Mesendoderm (in vitro differentiated cells): ENCODE measurements at places on chromosomes 1 and 21.

GRCh38 chr1:226948051-226948450 lies 8.0 kb downstream of the COQ8A start:
- DNase-seq: no peak

DNA sequence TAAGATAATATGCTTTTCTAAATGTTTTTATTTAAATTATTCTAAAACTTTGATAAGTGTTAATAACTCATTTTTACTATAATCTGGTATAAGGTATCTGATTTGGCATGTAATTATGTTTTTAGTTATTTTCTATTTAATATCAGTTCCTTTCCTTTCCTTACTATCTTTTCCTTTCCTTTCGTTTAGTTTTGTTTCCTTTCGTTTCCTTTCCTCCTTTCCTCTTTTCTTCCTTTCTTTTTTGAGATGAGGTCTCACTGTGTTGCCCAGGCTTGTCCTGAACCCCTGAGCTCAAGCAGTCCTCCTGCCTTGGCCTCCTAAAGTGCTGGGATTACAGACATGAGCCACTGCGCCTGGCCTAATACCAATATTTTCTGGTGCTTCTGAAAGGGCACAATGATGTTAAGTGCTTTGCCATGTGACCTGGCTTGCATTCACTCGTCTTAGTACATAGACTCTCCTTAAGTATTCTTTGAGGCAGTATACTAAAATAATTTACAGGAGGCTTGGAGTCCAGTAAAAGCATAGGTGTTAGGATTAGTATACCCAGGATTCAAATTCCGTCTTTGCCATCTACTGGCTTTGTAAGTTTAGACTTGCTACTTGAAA lies 18.7 kb downstream of the MIER1 start:
- no peak for DNase-seq

- no peak for DNase-seq
Observed at GRCh38 chr1:182257369-182258063, 134.1 kb downstream of the GLUL start.

DNA sequence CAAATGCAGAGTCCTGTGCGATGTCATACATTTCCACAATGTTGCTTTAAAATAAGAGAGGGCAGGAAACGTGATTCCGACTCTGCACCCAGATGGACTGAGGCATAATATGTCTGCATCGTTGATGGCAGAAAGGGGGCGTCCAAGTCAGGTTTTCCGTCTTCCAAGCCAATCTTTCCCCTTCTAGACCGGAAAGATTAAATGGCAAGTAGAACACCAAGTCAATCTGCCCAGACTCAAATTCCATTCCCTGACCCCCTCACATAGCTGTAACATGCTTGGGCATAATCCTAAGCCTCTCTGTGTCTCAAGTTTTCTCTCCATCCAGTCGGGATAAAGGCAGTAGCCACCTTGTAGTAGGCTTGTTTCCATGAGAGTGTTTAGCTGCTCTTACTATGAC lies 14.4 kb downstream of the PCP4 start:
- DNase-seq: peak; percentile 2

- DNase-seq: no peak
Observed at GRCh38 chr1:85406887-85407533, 57.9 kb downstream of the DDAH1 start.

- no peak for DNase-seq
Observed at GRCh38 chr21:41504030-41504429, 3.9 kb downstream of the TMPRSS2 start.

DNA sequence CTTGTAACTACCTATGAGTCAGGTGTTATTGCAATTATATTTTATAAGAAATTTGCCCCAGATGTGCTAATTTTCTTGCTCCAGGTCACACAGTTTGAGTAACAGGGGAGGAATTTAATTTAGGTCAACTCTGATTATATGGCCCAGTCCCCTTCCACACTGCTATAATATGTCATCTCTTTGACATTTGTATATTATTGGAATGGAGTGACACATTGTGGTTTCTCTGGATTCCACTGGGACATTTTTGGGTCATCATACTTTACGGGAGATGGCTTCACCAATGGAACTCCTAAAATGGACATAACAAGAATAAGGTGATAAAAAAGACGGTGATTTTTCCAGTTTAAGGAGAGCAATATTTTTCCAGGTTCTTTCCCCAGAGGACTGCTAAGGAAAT lies 191.2 kb downstream of the DISC1 start:
- no peak for DNase-seq

GRCh38 chr1:40769815-40770214 lies 13.8 kb upstream of the KCNQ4 start:
- no peak for DNase-seq

GRCh38 chr1:36751525-36751924 lies 268.8 kb upstream of the CSF3R start:
- no peak for DNase-seq

DNA sequence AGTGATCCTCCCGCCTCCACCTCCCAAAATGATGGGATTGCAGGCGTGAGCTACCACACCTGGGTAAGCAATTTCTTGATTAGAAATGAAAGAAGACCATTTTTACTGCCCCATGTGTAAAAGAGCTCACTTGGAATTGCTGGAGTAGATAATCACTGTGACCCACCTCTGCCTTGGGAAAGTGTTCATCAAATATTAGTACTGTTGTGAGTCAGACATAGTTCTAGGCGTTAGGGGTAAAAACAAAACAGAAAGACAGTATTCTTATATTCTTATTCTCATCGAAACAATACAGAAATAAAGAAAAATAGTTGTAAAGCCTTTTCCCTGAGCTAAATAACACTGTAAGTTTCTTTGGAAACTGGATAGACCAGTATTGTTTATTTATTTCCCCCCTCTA lies 36.2 kb downstream of the CELF3 start:
- no peak for DNase-seq

GRCh38 chr1:196674908-196675307 lies 23.1 kb downstream of the CFH start:
- no peak for DNase-seq

DNA sequence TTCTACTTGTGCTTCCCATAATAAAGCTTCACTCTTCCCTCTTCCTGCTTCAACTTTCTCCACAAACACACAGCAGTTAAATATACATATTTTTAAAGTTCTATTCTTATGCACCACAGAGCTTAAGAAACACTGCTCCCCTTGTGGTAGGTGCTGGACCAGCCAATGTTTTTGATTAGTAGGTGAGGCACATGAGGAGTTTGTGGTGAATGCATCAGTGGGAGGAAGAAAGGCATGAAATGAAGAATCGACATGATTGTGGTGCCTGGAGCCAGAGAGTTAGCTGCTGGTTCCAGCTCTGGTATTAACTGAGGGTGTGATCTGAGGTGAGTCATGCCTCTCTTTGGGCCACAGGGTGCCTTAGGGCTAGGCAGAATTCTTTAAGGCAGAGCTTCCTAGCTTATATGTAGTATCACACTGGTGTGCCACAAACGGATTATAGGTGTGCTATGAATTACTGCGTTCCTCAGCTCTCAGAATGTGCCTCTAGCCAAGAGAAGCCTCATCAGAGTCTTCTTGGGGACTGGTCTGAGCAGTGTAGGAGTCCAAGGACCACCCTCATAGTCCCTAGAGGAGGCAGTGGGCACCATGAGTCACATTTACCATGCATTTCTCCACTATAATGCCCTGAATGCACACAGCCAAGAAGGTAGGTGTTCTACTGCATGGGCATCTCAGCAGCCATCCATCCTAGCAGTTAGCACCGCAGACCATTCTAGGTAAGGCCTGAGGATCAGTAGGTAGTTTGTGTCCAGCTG lies 97.4 kb upstream of the SGIP1 start:
- DNase-seq: peak; percentile 47

DNA sequence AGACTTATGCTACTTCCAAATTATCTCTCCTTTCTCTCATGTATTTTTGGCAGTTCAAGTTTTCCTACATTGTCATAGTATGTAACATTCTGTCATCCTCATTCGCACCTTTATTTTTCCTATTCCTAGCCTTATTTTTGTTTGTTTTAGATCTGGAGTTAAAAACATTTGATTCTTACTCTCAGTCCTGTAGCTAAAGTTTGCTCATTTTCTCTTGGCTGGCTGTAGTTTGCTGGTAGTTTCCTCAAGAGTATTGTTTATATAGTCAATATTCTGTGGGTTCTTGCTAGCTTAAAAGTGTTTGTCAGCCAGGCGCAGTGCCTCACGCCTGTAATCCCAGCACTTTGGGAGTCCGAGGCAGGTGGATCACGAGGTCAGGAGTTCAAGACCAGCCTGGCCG lies 29.8 kb upstream of the TRIM33 start:
- DNase-seq: no peak

DNA sequence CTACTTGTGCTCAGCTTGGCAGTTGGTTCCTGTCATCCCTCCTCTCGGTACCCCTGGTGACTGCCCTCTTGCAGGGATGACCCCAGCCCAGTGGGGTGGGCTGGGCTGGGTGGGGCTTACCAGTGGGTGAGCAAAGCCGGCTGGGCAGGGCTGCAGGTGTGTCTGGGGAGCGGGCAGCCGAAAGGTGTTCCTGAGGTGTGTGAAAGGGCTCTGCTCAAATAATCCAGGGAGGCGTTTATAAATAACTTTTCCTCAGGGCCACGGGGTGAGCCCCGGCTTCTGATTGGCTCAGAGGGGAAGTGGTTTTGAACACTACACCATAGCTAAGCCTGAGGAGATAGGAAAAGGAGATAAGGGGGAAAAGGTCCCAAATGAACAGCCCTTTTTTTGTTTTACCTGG lies at the start of gene SLC26A9:
SLC26A9 (minus strand) TSS at position 212 of the 400 bp plus-strand sequence. CDS start 7,636 bp downstream, outside the sequence.
- no peak for DNase-seq

GRCh38 chr21:27108228-27108627 lies 141.3 kb upstream of the ADAMTS5 start:
- DNase-seq: no peak

- peak; percentile 60 for DNase-seq
Observed at GRCh38 chr1:204255225-204255624, 41.4 kb upstream of the GOLT1A start.

GRCh38 chr1:178472531-178472930 lies 24.2 kb downstream of the CLEC20A start:
- DNase-seq: no peak

DNA sequence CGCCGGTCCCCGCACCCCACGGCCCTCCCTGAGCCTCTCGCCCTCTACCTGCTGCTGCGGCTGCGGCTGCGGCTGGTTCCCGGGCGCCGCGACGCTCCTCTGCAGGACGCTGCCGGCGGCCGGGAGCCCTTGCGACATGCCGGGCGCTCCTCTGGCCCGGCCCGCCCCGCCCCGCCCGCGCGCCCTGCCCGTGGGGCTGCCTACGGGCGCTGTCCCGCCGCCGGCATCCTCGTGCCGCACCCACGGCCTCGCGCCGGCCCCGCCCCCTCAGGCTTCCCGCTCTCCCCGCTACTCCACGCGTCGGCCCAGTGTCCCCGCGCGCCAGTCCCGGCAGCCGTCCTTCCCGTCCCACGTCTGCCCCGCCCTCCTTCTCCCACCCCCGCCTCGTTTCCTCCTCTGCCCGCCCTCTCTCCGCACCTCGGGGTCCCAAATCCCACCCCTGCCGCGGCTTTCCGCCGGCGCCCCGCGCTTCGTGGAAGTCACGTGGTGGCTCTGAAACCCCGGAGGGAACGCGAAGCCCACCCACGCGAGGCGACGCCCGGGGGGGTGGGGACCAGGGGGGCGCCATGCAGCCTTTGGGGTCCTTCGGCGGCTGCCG lies at the start of gene BATF3:
BATF3 (minus strand) TSS at position 216 of the 598 bp plus-strand sequence; CDS start at position 138, 78 bp downstream.
- DNase-seq: no peak

DNA sequence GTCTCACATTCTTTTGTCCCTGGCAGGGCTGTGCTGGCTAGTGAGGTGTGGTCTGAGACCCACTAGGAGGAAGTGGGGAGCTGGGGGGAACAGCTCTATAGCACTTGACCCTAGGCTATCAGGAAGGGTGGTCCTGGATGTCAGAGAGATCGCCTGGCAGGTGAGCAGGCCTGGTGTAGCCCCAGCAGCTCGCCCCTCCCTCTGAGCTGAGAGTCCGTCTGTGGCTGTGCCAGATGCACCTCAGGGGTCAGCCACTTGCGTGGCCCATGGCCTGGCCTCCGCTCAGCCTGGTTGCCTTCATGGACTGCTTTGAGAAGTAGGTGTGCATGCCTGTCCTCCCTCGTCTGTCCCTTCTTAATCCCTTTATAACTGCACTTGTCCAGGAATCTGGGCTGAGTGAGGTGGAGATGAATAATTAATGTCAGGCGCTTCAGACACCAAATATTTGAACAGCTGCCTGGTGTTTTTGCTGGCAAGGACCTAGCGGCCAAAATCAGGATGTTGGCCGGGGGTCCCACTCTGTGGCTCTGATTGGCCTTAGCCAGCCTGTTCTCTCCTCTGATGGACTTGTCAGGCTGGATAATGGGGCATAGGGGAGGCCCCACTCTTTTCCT lies 30.5 kb downstream of the TMEM53 start:
- no peak for DNase-seq

DNA sequence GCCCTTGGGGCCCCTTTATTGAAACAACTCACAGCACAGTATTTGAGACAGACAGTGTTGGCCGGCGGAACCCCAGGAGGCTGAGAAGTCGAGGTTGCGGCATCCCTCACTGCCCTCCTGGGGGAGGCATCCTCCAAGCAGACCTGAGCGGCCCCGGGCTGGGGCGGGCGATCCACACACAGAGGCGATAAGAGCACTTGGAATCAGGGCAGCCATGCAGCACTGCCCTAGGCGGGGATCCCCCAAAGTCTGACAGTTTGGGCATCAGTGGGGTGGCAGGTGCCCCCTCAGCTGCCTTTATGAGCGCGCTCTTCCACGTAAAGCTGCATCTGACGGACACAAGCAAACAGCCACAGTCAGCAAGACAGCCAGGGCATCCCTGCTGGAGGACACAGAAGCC lies 6.5 kb downstream of the MAD2L2 start:
- DNase-seq: no peak

DNA sequence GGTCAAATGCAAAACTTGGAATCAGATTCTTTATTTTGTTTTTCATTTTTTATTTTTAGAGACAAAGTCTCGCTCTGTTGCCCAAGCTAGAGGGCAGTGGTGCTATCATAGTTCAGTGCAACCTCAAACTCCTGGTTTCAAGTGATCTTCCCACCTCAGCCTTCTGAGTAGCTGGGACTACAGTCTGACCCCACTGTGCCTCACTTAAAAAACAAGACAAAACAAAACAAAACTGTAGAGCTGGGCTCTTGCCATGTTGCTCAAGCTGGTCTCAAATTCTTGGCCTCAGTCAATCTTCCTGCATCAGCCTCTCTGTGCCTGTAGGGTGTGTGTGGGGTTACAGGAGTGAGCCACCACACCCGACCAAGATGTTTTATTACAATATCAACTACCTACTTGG lies 396.0 kb upstream of the USP24 start:
- no peak for DNase-seq

DNA sequence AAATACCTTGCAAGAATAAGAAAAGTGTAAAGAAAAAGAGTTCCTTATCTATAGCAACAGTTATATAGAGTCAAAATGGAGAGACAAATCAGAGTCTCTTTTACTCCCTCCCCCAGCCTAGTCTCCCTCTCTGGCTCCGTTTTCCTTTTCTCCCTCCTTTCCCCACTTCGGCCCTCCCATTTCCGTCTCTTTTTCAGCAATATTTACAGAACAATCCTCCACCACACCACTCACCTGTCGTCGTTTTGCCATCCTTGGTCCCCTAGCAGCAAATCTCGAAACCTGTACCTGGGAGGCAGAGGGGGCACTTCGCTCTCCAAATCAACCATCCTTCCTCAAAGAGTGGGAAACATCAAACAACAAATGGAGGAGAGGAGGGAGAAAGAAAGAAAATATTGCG lies 259 bp downstream of the KCNT2 start:
- DNase-seq: no peak
